ENCODE measurements at places on chromosomes 4 and X.

DNA sequence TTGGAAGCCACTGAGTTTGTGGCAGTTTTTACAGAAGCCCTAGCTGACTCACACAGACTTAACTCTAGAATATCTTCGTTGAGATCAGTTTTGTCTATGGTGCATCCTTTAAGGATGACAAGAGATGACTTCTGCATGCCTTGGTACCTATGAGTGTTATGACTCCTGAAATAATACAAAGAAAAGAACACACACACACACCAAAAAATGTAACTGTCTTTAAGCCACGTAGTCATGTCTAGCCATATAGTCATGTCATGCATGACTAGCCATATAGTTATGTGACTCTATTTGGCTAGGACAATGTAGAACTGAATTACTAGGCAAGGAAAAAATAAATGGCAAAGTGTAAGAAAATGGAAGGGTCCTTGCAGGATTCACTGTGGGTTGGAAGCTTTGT, 447.8 kb downstream of the NLGN4X start:
- no peak for DNase-seq

DNA sequence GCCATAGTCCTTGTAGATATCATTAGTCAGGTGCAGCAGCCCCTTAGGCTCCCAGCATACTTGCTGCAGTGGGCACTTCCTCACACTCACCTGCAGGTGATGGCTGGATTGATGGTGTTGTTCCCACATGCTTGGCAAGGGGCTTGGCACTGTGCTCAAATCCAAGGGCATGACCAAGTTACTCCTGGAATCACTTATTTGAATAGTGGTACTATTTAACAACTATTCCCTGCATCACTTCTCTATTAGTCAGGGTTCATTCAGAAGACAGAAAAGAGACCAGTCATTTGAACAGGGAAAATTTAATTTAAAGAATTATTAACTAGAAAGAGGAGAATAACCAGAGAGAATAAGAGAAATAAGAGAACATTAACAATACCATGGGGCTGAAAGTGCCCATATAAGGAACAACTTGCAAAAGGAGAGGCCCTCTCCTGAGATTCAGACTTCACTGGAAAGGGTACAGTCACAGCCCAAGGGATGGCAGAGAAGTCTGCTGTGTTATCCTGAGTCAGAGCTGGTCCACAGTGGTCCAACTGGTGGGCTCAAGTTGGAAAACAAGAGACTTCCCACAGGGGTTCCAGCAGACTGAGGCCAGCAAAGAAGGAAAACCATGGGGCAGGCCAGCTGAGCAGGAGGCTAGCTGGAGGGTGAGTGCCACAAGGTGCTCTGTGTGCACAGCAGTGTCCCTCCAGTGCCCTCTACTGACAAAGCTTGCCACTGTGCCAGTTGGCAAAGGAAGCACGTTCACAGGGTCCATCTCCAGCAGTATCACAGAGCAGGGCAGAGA, 9.8 kb downstream of the SPP1 start:
- DNase-seq, result no peak

DNA sequence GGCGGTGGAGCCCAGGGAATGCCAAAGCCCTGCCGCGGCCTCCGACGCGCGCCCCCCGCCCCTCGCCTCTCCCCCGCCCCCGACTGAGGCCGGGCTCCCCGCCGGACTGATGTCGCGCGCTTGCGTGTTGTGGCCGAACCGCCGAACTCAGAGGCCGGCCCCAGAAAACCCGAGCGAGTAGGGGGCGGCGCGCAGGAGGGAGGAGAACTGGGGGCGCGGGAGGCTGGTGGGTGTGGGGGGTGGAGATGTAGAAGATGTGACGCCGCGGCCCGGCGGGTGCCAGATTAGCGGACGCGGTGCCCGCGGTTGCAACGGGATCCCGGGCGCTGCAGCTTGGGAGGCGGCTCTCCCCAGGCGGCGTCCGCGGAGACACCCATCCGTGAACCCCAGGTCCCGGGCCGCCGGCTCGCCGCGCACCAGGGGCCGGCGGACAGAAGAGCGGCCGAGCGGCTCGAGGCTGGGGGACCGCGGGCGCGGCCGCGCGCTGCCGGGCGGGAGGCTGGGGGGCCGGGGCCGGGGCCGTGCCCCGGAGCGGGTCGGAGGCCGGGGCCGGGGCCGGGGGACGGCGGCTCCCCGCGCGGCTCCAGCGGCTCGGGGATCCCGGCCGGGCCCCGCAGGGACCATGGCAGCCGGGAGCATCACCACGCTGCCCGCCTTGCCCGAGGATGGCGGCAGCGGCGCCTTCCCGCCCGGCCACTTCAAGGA, at the start of gene FGF2:
Gene FGF2, plus strand, starts transcription at position 279 of the 705 bp plus-strand sequence. Its CDS starts 344 bp downstream, at position 623.
- DNase-seq, result peak; percentile 21

DNA sequence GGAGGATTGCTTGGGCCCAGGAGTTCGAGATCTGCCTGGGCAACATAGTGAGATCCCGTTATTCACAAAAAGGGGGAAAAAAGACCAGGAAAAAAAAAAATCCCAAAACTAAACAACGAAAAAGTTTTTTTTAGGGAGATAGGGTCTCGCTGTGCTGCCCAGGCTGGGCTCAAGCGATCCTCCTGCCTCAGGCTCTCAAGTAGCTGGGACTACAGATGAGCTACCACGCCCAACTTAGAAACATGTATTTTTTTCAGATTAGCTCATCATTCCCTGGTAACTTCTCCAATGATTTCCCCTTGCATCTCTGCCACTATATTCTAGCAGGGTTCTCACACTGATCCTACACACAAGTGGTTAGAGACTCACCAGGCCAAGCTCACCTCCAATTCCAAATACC, 24.4 kb upstream of the IRAK1 start:
- no peak for DNase-seq

DNA sequence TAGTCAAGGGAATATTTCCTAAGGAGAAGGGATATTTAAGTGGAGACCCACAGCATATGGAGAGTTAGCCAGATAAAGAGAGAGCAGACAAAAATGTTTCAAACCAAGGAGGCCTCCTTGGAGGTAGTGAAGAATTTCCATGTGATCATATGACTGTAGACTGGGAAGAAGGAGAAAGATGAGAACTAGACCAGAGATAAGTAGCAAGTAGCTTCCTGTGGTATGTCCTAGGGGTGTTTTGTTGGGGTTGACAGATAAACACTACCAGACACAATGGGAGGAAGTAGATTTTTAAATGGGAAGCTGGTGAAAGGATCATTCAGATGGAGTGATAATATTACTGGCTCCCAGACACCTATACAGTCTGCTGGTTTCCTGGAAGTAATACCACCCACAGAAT, 13.6 kb downstream of the SYAP1 start:
- no peak for DNase-seq

DNA sequence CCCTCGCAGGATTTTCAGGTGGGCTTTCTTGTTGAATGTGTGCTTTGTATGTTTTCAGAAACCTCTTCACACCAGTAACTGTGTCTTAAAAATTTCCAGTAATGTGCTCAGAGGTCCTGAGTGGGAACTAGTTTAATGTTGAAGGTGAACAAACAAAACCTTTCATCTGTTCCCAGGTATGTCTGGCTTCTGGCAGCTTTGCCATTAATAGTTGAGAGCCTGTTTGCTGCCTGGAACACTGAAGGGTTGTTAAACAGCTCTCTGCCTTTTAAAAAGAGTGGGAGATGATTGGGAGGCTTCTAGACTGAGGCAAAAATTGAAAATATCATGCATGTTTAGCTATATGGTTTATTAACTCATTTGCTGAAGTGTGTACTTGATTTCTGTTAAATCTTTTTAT, 161.2 kb upstream of the AGTR2 start:
- DNase-seq, result no peak

GRCh38 chr4:124478470-124478869, 234.1 kb downstream of the ANKRD50 start:
- no peak for DNase-seq

DNA sequence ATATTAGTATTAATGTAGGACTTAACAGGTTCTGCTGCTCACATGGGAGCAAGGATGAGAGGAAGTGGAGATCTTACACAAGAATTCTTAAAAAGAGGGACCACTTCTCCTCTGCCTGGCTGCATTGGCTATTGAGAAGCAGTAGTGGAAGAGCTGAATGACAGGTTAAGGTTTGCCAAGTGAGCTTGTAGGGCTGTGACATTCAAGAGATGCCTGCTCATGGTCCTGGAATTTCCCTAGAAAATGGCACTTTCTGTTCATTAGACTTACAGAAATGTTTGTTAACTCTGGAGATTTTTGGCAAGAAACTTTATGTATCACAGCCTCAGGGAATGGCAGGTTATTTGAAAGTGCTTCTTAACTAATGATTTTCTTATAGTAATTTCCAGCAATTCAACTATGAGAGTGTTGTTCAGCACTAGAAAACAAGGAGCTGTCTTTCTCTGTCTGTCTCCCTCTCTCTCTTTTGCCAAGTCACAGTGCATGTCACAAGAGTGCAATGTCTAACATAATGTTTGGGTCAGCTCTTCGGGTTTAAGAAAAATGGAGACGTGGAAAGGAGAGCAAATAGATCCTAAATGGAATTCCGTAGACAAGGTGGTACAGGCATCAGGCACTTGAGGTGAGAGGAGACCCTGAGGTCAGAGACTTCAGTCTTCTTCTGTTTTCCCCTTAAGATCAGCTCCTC, 8.3 kb upstream of the NAP1L5 start:
- DNase-seq, result no peak

GRCh38 chr4:81287101-81287500, 72.1 kb upstream of the PRKG2 start:
- no peak for DNase-seq

- no peak for DNase-seq
Measured at GRCh38 chrX:152886716-152887115, 11.2 kb upstream of the ZNF185 start.

GRCh38 chr4:186472948-186473347, 82.4 kb downstream of the MTNR1A start:
- DNase-seq, result no peak
